ENCODE measurements at places on chromosomes 2 and 18. TPM values are rescaled to one million over a fixed set of nuclear protein-coding genes. Genes with fewer than 3 reads are reported as not detected.

- no peak for DNase-seq
Observed at GRCh38 chr2:27569398-27569797, 13.4 kb upstream of the ZNF512 start.

GRCh38 chr2:39772086-39772811, 6.8 kb downstream of the THUMPD2 start:
- DNase-seq = no peak

DNA sequence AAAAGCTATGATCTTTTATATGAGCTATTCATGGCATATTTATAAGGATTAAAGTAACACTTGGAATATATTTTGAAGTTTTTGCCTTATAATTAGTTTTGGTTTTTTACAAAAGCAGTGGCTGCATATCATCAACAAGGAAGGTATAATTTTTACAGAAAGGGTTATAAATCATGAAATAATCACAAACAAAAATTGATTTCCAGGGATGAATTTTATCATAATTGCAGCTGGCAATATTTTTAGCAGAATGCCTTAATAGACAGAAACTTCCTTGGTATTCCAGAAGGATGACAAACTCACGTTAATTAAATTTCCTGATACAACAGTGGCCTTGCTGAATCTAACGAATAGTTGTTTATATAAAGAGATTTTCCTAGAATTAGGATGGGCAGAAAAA, 260.5 kb upstream of the SLC39A10 start:
- DNase-seq = no peak

GRCh38 chr2:10487081-10487740, 39.1 kb upstream of the ODC1 start:
- DNase-seq = peak; percentile 34

DNA sequence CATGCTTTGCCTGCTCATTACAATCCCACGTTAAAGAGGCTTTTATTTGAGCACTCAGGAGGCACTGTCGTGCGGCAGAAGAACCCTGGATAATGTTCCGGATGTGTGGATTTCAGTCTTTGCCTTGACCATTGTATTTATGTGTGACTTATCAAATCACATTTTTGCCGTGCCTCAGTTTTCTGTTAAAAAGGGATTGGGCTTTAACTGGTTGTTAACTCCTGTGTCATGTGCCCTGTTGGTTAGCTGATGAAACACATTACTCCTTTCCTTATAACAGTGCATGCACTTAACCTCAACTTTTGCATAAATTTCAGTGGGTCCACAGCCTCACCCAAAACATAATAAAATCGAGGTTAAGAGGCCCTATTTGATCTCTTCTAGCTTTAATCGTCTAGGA, 52.7 kb downstream of the NAB1 start:
- DNase-seq = no peak

DNA sequence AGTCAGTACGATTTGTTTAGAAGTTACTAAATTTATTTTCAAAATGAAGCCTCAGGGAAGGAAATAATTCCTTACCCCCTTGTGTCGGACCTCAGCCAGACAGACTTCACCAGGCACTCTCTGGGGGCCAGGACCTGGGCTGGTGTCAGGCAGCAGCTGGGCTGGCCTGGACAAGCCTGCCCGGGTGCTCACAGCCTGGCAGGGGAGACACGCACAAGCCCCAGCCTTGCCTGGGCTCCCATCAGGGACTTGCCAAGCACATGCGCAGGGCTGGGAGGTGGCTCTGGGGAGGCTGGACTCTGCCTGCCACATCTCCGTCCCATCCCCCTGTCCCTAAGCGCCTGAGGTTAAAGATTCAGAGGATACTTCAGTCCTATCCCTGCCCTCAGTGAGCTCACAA, 56.8 kb upstream of the HS6ST1 start:
- no peak for DNase-seq

DNA sequence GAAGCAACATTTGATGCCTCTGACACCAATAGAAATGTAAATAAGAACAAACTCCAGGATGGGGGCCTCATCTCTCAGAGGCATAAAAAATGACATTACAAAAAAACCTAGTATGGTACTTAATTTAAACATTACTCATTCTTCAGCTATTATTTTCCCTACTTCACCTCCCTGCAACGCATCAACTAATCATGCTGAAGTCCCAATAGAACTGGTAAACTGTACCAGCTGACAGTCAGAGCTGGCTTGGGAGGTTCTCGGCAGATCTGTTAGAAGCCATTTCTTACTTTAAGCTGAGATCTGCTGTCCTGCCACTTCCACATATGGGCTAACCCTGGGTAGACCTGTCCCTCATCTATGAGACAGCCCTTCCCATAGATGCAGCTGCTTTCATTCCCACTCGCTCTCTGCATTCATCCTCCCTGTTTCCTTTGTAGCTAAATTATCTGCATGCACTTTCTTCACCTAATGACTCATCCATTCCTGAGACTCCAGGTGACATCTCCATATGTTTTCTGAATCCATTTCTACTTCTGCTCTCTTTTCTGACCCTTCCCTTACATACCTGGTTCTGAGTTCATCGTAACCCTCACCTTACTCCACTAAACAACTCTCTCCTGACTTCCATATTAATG, 108.1 kb downstream of the AOX1 start:
- no peak for DNase-seq

GRCh38 chr2:191226196-191226595, 19.0 kb upstream of the MYO1B start:
- DNase-seq = no peak

DNA sequence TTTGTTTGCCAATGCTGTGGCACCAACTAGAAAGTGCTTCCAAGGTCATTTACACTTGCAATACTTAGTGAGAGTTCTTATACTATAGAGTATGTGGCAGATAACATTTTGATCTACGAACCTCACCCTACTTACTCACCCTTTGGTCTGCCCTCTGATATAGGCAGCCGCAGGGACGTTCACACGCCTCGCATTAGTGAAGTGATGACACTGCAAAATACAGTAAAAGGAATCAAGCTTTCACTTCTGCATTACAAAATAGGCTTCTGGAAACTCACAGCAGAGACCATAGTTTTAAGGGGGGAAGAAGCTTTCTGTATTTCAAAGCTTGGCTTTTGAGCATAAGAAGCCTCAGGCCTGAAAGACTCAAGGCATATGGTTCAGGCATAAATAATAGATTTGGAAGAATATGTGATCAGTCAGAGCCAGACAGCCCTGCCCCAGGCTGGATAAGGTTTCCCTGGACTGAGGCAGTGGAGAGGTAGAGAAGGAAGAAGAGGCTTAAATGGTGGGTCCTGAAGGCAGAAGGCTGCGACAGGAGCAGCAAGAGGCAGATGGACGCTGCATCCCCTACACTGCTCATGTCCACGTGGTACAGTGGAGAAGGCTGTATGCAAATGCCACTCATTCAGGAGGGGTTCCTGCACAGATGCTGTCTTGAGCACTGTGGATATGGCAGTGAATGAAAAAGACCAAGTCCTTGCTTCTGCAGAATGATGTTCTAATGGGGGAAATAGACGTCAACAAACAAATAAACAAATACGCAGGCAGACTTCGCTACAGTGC, 63.1 kb downstream of the FECH start:
- DNase-seq = no peak

GRCh38 chr2:9191041-9191481, 15.6 kb upstream of the ASAP2 start:
- no peak for DNase-seq

GRCh38 chr2:190791347-190791975, 89.2 kb upstream of the GLS start:
- peak; percentile 64 for DNase-seq

GRCh38 chr2:10184421-10184820, 61.9 kb downstream of the RRM2 start:
- DNase-seq = no peak

DNA sequence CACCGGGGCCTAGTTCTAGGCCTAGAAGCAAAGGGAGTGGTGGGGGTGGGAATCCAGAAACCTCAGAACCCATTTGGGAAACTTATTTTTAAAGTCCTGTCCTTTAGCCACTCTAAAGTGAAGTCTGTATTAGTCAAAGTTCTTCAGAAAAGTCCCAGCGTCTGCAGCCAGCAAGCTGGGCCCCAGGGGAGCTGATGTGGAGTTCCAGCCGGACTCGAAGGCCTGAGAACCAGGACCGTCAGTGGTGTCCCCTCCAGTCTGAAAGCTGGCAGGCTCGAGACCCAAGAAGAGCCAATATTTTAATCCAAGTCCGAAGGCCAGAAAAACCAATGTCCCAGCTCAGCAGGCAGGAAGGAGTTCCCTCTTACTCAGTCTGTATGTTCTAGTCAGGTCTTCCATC, 32.4 kb downstream of the ID2 start:
- no peak for DNase-seq

- DNase-seq = peak; percentile 73
Observed at GRCh38 chr18:9614401-9615279, at the start of gene PPP4R1. Gene PPP4R1 (minus strand): TSS chr18:9614559. CDS start chr18:9614484, 75 bp downstream.

DNA sequence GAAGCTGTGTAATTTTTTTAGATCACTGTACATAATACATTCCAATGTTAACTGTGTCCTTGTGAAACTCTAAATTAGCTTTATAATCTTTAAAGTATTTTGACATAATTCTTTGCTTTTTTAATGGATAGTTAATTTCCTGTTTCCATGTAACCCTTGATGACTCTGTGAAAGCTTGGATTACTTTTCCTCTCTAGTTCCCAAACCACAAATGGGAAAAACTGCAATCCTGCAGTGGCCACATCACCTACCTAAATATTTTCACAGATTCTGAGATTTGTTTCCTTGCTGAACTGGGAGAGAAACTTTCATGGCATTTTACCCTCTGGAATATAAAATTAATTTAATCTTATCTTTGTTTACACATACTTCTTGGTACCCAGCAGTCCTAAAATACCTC, 161.6 kb upstream of the CCDC68 start:
- DNase-seq = no peak

GRCh38 chr2:218882866-218883366, 2.3 kb downstream of the WNT10A start:
- DNase-seq = no peak

GRCh38 chr18:21184396-21184996, 57.5 kb upstream of the GREB1L start:
- no peak for DNase-seq

GRCh38 chr2:238865744-238866355, 18.0 kb downstream of the TWIST2 start:
- no peak for DNase-seq

DNA sequence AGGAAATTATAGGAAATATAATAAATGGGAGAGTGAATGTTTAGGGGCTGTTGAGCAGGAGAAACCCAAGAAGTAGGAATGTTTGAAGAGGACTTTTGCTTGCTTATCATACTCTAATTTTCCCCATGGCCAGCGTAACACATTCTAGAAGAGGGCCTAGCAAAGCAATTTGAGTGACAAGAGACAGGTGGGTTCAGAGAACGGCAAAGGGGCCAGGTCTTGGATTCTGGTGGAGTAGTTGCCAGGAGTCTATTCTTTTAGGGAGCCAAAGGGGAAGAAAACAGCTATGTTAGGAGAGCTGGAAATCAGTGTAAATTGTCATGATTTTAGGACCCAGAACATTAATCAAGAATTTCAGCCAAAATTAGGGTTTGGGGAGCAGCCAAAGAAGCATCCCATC, 96.5 kb downstream of the COL5A2 start:
- DNase-seq = no peak

DNA sequence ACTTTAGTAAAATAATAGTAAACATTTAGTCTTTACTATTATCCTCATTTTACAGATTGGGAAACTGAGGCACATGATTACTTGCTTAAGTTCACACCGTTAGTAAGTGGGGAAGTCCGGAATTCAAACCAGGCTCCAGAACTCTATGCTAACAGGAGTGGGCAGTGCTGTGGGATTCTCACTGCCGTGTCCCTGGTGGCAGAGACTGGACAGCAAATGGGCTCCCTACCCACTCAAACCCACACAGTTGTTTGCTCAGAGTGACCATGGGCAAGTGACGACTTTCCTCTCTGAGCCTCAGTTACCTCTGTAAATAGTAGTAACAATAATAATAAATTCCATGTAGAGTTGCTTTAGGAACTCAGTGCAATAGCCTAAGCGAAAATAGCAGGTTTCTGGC, 24.0 kb downstream of the MAIP1 start:
- no peak for DNase-seq

DNA sequence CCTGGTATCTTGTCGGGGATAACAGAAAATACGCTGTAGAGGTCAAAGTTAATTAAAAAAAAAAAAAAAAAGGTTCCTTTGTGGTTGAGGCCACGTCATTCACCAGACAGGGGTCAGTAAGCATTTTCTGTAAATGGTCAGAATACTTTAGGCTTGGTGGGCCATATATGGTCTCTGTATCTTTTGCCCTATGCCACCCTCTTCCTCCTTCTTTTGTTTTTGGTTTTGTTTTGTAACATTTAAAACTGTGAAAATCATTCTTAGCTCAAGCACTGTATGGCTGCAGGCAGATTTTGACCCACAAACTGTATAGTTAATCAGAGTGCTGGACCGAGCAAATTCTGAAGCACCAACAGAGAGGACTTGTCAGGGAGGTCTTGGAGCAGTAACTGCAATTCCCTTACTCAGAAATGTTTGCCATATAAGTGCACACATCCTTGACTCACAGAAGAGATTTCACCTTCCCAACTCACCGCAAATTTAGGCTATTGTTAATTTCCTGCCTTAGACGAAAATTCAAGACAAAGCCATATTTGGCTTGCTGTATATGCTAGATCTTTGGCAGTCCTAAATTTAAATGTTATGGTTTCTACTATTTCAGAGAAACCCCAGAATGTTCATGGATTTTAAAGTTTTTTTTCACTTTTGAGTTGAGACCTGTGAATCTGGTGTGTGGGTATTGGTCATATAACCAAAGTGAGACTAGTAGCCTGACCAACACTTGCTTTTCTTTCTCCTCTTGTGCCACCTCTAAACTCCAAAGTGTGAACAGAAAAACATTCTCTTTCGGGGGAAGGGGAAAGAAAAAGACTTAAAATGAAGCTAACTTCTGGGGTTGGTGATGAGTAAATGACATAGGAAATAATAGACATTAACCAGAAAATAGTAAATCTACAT, 65.4 kb downstream of the DOCK10 start:
- DNase-seq = no peak

GRCh38 chr2:119864318-119864717, 104.6 kb downstream of the PTPN4 start:
- no peak for DNase-seq

GRCh38 chr2:115880558-115880957, 1438.1 kb downstream of the DPP10 start:
- DNase-seq = no peak

Gene TGIF1
- 9.7 TPM for total RNA-seq

Gene SULT1C4
- total RNA-seq = not detected

Gene ABCB11
- total RNA-seq = not detected

Gene TRPM8
- not detected for total RNA-seq

Gene LAMA1
- total RNA-seq = not detected

Gene ITPRIPL1
- total RNA-seq = 53.2 TPM

Gene RPIA
- total RNA-seq = 42.1 TPM

Gene TTC21B
- total RNA-seq = 13.8 TPM

Gene TCF23
- not detected for total RNA-seq

Gene FAM228A
- not detected for total RNA-seq

Gene CCDC68
- not detected for total RNA-seq

Gene EPG5
- 22.7 TPM for total RNA-seq

Gene DSC2
- not detected for total RNA-seq

Gene WDSUB1
- total RNA-seq = 4.8 TPM

Gene ITGA4
- 301 TPM for total RNA-seq

Gene LAMA3
- total RNA-seq = not detected

Gene CAPN14
- 0.26 TPM for total RNA-seq

Gene CYP26B1
- total RNA-seq = not detected

Data from activated CD8-positive, alpha-beta memory T cell treated with anti-CD3 and anti-CD28 coated beads, Interleukin-2, amount 10 ng/mL, durations not matched to agents 7 days and 5 days (primary cell).